Stimulated activated CD4-positive, alpha-beta T cell treated with anti-CD3 and anti-CD28 coated beads, Interleukin-2, amount 100 ng/mL, for 24 hours (primary cell): ENCODE measurements at places on chromosomes 16 and 17.

GRCh38 chr16:30003670-30004423 lies 7.0 kb downstream of the DOC2A start:
- DNase-seq = no peak

- DNase-seq = no peak
These were observed 4.6 kb upstream of the TEDC2 start for GRCh38 chr16:2455081-2455845.

GRCh38 chr16:56953006-56953405 lies 8.7 kb upstream of the CETP start:
- DNase-seq = no peak

- no peak for DNase-seq
These were observed 49.9 kb downstream of the TEX14 start for GRCh38 chr17:58641887-58642311.

- DNase-seq = no peak
These were observed 31.3 kb upstream of the TEKT1 start for GRCh38 chr17:6862825-6863224.

- DNase-seq = no peak
These were observed 86.7 kb downstream of the USP31 start for GRCh38 chr16:23062524-23062923.

DNA sequence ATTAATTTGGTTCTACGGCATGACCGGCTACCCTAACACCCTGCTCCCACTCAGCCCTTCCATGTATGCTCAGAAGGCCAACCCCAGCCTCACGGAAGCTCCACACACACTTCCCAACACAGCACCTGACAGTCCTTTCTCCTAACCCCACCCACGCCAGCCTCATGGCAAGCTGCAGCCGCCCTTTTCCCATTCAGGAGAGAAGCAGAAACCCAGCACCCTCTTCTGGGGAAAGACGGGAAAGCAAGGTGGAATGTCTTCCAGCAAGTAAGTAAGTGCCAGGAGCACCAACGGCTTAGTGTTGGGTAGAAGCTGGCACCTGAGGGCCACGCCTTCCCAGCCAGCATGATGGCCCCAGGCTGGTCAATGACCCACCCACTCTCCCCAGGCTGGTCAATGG lies 32.1 kb downstream of the ABR start:
- DNase-seq = no peak

GRCh38 chr17:77459018-77459755 lies 318.4 kb downstream of the SEC14L1 start:
- peak; percentile 50 for DNase-seq

GRCh38 chr16:14186007-14186794 lies 115.1 kb downstream of the MRTFB start:
- DNase-seq = no peak

GRCh38 chr17:28947639-28948038 lies 3.7 kb downstream of the PHF12 start:
- no peak for DNase-seq

DNA sequence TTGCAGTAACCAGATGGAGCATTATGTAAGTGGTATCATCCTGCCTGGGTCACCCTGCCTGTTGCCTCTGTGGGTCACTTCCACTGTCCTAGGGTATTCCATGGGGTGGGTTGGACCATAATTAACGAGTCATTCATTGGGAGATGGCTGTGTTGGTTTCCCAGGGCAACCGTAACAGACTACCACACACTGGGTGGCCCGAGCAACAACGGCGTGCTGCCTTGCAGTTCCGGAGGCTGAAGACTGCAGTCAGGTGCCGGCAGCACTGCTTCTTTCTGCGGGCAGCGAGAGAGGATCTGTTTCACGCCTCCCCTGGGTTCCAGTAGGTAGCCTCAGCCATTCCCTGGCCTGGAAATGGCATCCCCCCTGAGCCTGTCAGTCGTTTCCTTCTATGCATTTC lies 28.9 kb upstream of the CMIP start:
- DNase-seq = no peak

DNA sequence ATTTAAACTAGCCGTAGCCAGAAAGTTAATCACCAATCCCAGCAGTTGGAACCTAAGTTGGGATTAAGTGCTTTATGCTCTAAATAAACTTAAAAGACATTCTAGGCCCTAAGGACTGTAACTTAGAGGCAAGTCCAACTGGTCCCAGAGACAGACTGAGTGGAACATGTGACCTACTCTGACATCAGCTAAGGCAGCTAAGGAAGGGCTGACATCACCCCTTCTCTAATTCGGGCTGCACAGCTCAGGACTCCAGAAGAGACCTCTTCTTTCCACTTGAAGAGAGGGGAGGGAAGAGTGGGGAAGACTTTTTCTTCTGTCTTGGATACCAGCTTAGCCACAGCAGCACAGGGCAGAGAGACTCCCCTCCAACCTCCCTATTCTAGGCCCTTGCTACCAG lies 565.2 kb downstream of the CDH8 start:
- DNase-seq = no peak

DNA sequence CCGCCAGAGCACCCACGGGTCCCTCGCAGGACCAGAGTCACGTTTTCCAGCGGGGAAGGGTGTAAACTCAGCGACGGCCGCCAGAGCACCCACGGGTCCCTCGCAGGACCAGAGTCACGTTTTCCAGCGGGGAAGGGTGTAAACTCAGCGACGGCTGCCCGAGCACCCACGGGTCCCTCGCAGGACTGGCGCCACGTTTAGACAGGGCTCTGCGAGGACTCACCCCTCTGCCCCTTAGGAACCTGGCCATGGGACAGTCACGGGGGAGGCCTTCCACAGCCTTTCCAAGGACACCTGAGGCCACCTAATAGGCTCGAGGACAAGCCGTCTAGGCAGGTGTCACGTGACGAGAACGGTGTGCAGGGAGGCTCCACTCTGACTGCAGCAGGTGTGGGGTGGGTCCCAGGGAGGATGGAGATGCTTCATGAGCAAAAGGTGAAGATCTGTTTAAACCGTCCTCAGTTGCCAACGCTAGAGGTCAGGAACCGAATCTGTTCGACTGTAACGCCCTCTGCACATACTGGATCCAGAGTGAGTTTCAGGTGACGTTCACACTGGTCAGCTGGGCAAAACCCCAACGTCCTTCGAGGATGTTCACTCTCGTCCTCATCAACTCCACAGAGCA lies 48.0 kb upstream of the METRNL start:
- DNase-seq = no peak

DNA sequence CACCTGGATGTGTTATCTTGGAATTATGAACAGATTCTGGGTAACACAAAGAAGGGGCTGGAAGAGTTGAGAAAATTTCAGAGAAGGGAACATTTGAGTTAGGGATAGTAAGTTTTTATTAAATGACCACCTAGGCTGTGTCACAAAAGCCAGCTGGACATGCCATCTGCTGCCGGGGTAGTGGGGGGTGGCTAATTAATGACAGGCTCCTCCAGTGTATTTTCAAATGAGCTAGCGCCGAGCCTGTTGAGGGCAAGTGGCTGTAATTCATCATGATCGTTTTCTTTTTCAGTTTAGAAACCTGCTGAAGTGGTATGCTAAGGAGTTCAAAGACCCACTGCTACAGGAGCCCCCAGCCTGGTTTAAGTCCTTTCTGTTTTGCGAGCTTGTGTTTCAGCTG lies 6.2 kb downstream of the TMEM97 start:
- DNase-seq = no peak

DNA sequence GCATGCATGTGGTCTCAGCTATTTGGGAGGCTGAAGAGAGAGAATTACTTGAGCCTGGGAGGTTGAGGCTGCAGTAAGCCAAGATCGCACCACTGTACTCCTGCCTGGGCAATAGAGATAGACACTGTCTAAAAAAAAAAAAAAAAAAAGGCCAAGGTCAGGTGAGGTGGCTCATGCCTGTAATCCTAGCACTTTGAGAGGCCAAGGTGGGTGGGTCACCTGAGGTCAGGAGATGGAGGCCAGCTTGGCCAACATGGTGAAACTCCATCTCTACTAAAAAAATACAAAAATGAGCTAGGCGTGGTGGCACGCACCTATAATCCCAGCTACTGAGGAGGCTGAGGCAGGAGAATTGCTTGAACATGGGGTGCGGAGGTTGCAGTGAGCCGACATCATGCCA lies 28.2 kb upstream of the CORO1A start:
- DNase-seq = no peak

GRCh38 chr16:4900750-4901149 lies 36.2 kb downstream of the PPL start:
- no peak for DNase-seq

GRCh38 chr16:68737046-68737729 lies at the start of gene CDH1:
Gene CDH1, plus strand, starts transcription at chr16:68737292. Its CDS starts 124 bp downstream, at chr16:68737416.
- DNase-seq = peak; percentile 25

GRCh38 chr16:56005958-56006357 lies 130.8 kb upstream of the CES5A start:
- no peak for DNase-seq

- no peak for DNase-seq
These were observed 11.3 kb upstream of the USP7 start for GRCh38 chr16:8975039-8975438.

DNA sequence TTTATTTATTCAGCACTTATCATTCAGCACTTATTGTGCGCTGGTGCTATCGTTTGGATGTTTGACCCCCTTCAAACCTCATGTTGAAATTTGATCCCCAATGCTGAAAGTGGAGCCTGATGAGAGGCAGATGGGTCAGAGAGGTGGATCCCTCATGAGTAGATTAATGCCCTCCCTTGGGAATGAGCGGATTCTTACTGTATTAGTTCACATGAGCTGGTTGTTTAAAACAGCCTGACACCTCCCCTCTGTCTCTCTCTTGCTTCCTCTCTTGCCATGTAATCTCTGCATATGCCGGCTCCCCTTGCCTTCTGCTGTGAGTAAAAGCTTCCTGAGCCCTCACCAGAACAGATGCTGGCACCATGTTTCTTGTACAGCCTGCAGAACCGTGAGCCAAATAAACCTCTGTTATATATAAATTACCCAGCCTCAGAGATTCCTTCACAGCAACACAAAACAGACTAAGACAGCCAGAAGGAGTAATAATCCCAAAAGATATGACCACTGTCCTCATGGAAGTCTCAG lies 111.1 kb downstream of the CACNG3 start:
- DNase-seq = no peak

DNA sequence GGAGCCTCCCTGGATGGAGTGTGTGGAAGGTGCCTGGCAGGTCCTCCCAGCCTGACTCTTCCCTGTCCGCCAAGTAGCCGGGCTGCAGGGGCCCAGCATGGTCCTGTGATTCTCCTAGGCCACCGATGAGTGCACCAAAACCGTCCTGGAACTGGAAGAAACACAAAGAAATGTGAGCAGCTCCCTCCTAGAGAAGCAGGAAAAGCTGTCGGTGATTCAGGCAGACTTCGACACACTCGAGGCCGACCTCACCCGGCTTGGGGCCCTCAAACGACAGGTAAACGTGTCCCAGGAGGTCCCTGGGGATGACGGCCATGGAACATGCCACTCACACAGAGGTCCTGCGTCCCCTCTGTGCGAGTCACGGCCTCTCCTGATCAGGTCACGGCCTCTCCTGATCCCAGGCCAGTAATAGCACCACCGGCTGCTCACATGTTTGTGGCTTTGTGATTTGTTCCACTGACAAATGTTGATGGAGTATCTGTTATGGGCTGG lies 4.2 kb upstream of the GAA start:
- no peak for DNase-seq
